ENCODE measurements at places on chromosomes 11 and 22. TPM values are rescaled to one million over a fixed set of nuclear protein-coding genes. Genes with fewer than 3 reads are reported as not detected.
A peak's percentile ranks its signal among the peaks of the same experiment; 100 is the strongest.

The SOX10 gene
- not detected for total RNA-seq

The SLC37A2 gene
- total RNA-seq: 0.73 TPM

The LMNTD2 gene
- total RNA-seq: 3.4 TPM

The TMEM218 gene
- total RNA-seq: 16.3 TPM

The CCDC116 gene
- 0.97 TPM for total RNA-seq

The F2 gene
- total RNA-seq: 0.15 TPM

The CHEK2 gene
- total RNA-seq: 57.6 TPM

The PLEKHA7 gene
- total RNA-seq: 3.4 TPM

The C11orf97 gene
- total RNA-seq: not detected

DNA sequence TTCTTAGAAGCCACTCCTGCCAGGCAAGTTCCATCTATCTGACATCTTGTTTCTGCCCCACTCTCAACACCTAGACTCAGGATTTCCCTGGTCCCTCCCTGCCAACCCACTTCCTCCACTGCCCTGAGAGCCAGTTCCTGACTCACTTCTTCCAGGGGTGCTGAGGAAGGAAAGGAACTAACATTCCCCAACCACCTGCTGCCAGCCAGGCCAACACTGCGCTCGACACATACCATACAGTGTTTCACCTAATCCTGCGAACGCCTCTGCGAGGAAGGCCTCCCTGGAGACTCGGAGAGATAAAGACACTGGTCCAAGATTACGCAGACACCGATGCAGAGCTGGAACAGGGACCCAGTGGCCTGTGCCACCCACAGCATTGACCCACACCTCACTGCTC, 40.2 kb downstream of the MICAL3 start:
- DNase-seq: no peak

- DNase-seq: peak; percentile 58
These were observed 475 bp downstream of the PITPNB start for GRCh38 chr22:27918341-27919221.

- DNase-seq: no peak
These were observed 29.5 kb upstream of the FAM181B start for GRCh38 chr11:82763167-82763566.

DNA sequence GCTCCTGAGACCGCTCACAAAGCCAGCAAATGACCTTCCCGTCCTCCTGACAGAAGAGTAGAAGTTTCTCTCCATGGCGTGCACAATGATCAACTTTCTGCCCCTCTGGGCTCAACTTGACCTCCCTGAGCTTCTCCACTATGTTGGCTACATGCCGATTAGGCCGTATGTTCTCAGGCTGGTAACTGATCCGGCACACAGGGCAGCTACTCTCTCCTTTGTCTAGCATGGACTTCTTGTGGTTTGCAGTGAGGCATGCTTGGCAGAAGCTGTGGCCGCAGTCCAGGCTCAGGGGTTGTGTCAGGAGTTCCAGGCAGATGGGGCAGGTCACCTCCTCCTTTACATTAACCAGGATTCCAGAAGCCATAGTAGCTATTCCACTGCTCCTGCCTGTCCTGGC, 5.1 kb downstream of the TRIM5 start:
- no peak for DNase-seq

DNA sequence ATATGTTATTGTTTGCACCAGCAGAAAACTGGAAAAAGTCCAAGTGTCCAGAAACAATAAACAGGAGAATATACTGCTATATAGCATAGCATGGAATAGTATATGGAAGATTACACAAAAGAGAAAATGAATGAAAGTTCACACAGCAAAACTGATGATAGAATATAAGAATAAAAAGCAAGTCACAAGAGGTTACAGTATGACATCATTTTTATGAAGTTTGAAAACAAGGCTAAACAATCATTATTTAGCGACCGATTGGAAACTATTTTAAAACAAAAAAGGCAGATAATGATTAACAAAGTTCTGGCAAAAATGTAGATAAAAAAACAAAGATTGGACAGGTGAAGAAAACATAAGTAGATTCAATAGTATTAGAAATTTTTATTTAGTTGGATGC, 47.1 kb downstream of the SOX6 start:
- no peak for DNase-seq

- no peak for DNase-seq
These were observed 103.0 kb downstream of the PLEKHA7 start for GRCh38 chr11:16911186-16911585.

DNA sequence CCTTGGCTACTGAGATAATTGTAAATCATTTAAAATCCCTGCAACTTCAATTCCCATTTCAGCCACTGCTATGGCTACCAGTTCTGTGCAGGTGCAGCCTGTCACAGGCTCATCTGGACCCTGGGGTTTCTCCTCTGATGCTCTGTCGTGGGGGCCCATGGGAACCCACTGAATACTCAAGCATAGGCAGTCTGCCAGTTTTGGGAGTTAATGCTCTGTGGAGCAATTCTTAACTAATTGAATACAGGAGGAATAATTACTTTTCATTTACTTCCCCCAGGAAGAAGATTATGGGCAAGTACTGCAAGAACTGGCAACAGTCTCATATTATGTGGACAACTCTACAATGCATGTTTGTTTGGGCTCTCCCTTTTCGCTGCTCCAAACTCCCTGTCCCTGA, 25.9 kb downstream of the OR51E2 start:
- DNase-seq: no peak

DNA sequence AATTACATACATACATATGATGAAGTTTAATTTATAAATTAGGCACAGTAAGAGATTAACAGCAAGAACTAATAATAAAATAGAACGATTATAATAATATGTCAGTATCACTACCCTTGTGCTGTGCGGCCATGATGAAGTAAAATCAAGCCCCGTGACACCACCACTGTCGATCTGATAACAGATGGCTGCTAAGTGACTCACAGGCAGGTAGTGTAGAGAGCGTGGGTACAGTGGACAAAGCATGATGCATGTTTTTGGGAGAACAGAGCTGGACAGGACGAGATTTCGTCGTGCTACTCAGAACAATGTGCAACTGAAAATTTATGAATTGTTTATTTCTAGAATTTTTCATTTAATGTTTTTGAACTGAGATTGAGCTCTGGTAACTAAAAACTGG, 108.4 kb upstream of the TIMP3 start:
- DNase-seq: no peak

DNA sequence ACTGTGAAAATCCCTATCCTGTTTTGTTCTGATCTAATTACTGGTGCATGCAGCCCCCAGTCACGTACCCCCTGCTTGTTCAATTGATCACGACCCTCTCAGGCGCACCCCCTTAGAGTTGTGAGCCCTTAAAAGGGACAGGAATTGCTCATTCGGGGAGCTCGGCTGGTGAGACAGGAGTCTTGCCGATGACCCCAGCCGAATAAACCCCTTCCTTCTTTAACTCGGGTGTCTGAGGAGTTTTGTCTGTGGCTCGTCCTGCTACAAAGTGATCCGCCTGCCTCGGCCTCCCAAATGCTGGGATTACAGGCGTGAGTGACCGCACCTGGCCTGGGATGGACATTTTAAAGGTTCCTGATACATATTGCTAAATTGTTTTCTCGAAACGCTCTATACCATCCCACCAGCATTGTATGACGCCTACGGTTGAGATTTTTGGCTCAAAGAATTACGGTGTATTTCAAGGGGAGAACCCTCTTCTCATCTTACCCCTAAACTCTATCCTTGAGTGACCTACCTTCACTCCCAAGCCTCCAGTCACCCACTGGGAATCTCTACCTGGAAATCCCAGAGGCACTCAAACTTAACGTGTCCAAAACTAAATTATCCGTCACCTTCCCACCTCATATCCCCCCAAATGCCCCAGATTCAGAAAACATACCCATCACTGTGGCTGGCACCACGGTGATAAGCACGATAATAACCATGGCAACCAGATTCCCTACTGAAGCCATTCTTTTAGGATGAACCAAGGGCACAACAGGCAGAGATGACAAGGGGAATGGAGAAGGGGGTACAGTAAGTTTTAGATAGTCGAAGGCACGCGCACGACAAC, 789 bp upstream of the POLA2 start:
- no peak for DNase-seq

DNA sequence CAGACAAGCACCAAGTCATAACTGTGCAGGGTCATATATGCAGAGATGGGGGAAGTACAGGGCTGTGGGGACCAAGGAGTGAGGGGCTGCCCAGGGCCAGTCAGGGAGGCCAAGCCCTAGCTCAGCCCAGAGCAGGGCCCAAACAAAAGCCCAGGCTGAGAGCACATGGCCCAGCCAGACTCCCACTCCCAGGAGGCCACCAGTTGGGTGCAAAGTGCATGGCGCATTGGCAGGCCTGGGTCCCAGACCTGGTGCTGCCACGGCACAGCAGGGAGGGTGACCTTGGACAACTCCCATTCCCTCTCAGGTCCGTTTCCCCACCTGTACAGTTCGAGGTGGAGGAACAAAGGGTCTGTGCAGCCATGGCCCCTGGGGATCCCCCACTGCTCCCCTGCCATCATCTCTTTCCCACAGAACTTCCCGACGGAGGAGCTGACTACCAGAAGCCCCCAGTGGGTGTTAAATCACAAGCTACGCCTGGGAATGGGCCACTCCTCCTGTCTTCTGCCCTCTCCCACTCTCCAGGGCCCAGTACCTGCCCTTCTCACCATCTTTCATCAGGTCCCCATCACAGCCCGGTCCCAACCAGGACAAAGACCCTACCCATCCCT, 608 bp downstream of the NIPSNAP1 start:
- no peak for DNase-seq

GRCh38 chr11:74316772-74317505, 5.5 kb upstream of the P4HA3 start:
- no peak for DNase-seq

DNA sequence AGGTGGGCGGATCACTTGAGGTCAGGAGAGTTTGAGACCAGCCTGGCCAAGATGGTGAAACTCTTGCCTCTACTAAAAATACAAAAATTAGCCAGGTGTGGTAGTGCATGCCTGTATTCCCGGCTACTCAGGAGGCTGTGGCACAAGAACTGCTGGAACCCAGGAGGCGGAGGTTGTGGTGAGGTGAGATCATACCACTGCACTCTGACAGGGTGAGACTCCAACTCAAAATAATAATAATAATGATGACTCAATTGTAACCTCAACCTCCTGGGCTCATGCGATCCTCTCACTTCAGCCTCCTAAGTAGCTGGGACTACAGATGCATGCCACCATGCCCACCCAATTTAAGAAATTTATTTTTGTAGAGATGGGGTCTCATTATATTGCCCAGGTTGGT, 15.6 kb upstream of the CHRNA10 start:
- DNase-seq: no peak

- no peak for DNase-seq
These were observed 2.6 kb upstream of the MYOD1 start for GRCh38 chr11:17716807-17717206.

DNA sequence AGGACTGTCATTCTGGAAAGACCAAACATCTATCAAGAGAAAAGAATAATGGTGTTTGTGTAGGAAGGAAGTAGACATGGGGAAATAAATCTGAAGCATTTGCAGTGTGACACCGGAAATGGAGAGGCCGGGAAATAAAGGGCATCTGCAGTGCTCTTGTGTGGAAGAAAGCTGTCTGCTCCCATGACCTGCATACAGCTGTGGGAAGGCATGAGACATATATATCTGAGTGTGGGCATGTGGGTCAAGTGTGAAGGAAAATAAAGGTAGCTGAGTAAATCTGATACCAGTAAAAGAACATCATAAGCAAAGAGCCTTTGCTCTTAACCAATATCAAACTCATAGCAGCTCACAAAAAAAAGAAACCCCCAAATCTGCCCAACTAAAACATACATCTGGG, 72.1 kb upstream of the OR5AK2 start:
- no peak for DNase-seq

DNA sequence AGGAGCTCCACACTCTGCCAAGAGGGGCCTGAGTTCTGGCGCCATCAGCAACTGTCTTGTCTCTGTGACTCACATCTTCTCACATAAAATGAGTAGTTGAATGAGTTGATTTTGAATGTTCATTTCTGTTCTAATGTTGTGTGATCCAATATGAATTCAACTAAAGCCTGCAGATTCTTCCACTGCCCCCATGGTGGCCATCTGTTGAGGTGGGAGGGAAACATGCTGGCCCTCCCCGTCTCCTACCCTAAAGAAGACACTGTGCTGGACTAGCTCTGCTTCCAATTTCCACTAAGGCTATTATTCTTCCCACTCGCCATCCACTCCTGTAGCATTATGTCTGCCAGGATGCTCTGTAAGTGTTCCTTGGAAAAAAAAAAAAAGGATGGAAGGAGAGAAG, 555.6 kb upstream of the LARGE1 start:
- DNase-seq: no peak

DNA sequence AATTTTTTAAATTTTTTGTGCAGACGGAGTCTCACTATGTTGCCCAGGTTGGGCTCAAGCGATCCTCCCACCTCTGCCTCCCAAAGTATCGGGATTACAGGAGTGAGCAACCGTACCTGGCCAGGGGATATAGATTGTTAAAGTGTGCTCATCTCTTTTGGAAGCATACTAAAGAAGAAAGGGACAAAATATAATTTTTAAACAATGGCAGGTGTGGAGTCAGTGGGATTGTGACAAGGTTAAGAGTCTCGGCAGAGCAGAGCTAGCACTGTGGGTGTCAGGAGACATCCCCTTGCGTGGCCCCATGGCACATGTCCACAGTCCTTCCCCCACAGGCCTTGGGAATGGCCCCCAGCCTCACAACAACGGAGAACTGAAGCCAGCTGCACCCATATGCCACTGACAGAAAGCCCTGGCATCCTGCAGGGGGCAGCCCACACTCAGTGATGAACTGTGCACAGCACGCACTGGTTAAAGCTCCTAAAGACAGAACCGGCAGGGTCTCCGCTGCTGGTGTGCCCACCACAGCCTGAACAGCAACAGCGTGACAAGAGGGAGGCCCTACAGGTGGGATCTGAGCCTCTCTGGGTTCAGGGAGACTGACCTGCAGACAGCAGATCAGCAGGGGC, 29.9 kb downstream of the SERPIND1 start:
- DNase-seq: peak; percentile 55

DNA sequence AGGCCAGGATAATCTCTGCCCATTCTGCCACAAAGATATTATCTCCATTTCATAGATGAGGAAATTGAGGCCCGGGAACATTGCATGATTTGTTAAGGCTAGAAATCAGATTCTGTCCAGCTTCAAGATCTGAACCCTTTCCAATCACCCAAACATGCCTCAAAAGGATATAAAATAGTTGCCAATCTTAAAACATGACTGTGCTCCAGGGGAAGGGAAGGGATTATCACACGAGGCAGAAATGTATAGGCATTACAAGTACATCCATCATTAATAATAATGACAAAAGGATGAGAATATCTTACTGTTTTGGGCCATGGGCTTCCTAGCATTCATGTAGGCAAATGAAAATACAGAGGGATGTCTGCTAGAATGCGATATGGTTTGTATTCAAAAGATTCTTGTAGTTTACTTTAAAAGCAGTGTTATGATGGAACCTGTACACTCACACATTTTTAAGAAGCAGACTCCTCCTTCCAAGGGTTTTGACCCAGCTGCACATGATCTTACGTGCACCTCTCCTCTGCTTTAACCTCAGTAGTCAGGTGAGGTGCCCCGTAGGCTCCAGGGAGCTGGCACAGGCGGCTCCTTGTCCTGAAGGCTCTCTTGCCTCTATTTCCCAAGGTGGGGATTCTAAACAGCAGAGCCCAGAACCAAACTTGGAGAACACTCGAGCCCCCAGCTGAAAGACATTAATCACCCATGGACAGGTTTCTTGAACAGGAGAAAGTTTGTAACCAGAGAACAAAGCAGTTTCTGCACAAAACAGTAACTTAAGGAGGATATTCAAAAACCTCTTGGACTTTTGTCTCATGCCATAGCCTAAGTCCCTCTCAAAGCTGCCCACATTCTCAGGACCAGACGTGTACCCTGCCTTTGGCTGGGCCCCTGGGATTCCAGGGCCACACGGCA, 36.0 kb downstream of the PARVA start:
- DNase-seq: no peak
